NCI-H2081 (cell line): ENCODE measurements at places on chromosomes 11 and 22.

DNA sequence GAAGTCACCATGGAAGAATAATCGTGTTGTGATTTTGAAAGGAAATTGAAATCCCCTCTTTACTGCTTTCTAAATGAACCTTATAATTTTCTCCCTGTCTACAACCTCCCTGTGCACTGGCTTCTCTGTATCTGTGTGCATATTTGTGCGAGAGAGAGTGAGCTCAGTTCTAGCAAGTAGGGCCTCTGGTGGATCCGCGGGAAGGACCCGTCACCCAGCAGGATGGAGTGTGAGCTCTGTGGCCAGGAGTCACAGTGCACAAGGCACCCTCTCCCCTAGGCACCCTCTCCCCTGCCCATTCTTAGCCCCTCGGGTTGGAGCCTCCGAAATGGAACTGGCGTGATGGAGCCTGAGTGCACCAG, 109.0 kb downstream of the TRIM29 start:
- DNase-seq: no peak

DNA sequence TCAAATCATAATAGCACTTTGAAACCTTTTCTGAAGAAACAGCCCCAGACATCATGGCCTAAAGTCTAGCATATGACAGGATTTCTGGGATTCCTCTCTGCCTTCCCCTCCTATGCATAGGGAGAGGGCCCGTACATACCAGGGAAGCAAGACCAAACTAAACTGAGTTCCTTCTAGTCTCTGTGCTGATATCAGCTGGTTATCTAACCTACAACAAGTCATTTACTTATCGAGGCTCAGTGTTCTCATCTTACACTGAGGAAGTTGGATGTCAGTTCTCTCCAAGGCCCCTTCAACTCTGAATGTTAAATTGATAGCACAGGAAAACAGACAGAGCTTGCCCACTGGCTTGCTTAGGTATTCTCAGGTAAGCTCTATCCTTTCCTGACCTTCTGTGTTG, 17.0 kb upstream of the GRIK4 start:
- DNase-seq: no peak

DNA sequence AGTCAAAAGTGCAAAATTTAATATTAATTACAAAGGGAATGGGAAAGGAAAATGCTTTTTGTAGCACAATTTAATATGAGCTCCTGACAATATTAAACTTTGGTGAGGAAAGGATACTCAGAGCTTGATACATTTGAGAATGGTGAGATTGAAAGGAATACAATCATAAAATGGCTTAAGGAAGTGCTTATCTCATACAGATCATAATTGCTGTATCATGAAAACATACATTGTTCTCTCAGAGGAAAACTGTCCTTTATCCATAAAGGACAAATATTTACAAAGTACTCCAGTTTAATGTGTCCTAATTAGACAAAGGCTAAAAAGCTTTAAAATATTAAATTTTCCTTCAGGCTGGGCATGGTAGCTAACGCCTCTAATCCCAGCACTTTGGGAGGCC, 260.4 kb downstream of the TMEM135 start:
- peak; percentile 56 for DNase-seq

DNA sequence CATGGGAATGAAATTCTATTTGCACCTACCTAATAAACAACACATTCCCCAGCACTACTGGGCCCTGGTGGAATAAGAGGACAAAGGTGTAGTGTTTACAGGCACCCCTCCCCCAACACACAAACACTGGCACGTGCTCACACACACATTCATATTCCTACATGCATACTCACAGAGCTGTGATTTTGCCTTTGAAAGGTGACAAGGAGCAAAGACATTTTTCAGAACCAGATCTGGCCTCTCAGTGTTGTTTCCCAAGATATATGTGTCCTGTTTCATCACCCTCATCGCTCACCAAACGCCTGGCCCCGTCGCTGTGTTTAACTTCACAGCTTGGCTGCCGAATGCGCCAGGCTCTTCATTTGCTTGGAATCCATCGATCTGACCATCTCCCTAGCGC, 292.6 kb downstream of the NTM start:
- DNase-seq: no peak

- DNase-seq: no peak
Observed at GRCh38 chr11:85114786-85115185, 512.4 kb downstream of the DLG2 start.

- DNase-seq: peak; percentile 70
Observed at GRCh38 chr22:38051900-38052862, 5.0 kb upstream of the PICK1 start.

DNA sequence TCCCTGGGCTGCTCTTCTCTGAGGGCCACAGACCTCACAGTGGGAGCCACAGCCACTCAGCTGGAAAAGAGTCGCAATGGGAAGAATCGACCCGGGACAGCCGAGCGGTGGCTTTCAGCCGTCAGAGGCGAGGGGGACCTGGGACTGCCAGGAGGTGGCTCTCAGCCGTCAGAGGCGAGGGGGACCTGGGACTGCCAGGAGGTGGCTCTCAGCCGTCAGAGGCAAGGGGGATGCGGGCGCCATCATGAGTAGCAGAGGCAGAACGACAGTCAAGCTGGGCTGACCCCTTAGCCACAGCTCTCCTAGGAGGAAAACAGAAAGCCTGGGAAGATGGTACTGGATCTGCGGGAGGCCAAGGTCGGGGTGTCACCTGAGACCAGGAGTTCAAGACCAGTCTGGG, 14.9 kb upstream of the MUC2 start:
- no peak for DNase-seq

DNA sequence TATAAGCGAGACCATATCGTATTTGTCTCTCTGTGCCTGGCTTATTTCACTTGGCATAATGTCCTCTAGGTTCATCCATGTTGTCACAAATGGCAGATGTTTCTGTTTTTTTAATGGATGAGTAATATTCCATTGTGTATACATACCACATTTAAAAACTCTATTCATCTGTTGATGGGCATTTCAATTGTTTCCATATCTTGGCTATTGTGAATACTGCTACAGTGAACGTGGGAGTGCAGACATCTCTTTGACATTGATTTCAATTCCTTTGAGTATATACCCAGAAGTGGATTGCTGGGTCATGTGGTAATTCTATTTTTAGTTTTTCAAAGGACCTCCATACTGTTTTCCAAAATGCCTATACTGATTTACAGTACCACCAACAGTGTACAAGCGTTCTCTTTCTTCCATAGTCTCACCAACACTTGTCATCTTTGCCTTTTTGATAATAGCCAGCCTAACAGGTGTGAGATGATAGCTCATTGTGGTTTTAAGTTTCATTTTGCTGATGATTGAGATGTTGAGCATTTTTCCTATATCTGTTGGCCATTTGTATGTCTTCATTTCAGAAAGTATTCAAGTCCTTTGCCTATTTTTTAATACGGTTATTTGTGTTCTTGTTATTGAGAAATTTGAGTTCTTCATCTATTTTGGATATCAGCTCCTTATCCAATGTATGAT, 194.7 kb upstream of the E2F8 start:
- no peak for DNase-seq

- no peak for DNase-seq
Observed at GRCh38 chr11:14299921-14300320, 59.1 kb downstream of the RRAS2 start.

DNA sequence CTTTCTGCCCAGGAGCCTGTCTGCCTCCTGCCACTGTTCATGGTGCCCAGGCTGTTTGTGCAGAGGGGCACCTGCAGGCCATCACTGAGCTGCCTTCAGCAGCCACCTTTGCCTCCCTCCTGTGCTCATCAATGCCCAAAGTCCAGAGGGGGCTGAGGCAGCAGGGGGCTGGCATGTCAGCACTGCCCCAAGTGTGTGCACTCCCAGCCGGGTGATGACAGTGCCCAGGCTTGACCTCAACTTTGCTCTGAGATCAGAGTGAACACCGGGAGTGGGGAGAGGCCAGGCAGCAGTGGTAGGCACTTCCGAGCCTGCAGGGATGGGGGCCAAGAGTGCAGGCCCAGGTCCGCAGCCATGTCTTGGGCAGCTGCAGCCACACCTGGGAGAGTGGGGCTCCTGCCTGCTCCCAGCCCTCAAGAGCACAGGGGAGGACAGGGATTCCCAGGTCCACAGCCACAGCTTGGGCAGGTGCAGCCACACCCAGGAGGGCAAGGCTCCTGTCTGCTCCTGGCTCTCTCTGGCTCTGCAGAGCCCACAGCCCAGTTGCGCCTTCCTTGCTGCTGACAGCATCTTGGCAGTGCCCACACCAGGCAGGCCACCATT, 15.2 kb downstream of the SAA4 start:
- DNase-seq: no peak

GRCh38 chr22:19679522-19680101, 34.7 kb upstream of the SEPTIN5 start:
- DNase-seq: no peak

DNA sequence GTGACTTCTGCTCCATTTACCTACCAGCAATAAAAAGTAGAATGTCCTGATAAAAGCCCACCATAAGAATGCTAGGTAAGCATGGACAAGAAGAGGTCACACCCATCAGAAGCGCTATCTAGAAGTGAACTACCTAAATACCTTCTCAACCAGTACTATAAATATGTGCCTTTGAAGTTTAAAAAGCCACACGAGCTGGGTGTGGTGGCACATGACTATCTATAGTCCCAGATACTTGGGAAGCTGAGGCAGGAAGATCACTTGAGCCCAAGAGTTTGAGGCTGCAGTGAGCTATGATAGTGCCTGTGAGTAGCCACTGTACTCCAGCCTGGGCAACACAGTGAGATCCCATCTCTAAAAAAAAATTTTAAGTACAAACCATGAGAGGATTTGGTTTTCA, 66.7 kb downstream of the PACSIN2 start:
- no peak for DNase-seq

- DNase-seq: no peak
Observed at GRCh38 chr22:30206944-30207343, 39.6 kb downstream of the LIF start.

DNA sequence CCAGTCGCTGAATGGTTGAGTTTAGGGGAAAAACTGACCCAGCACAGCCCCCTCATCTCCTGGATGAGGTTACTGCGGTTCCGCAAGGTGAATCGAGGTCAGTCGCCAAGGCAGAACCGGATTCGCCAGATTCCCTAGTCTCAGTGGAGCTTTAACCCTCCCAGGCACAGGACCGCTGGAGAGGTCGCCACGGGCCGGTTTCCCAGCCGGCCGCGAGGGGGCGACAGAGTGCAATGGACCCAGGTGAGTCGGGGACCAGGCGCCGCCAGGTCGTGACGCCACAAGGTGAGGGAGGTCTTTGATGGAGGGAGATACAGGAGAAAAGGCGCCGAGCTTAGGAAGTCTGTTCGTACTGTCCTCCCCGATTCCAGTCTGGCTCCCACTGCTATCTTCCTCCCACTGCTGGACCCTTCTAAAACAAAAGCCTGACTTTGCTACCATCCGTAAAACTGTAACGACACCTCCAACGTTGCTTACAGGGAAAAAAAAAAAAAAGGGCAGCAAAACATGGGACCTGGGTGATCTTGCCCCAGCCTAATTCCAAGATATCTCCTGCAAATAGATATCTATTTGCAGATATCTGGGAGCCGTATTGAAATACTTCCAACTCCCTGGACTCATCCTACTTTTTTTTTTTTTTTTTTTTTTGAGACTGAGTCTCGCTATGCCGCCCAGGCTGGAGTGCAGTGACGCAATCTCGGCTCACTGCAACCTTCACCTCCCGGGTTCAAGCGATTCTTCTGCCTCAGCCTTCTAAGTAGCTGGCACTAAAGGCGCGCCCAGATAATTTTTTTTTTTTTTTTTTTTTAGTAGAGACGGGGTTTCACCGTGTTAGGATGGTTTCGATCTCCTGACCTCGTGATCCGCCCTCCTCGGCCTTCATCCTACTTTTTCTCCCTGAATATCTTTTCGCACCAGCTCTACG, 1.4 kb upstream of the GGA1 start:
- DNase-seq: peak; percentile 87

DNA sequence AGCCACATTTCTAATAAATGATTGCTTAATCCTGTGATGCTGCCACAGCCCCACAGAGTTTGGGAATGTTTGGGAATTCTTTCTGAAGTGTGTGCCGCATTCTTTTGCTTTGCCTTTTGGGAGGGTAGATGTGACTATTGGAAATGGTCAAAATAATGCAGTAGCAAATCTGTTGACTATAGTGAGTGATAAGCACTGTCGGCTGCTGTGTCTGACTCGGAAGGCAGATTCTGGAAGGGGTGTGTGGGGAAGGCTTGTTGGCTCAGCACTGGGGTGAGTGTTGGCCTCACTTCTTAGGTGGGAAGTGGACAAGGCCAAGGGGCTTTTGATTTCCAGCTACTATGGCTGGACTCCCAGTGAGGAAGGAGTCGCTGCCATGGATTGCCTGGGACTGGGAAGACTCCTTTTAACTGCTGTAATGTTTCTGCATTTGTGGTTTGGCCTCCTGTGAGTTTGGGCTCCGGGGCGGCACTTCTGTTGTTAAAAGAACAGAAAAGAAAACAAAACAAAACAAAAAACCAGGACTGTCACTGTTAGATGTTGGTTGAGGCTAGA, 20.1 kb downstream of the ZBTB16 start:
- no peak for DNase-seq

- no peak for DNase-seq
Observed at GRCh38 chr11:72245263-72245816, 1.4 kb upstream of the PHOX2A start.

GRCh38 chr11:91261513-91261912, 963.1 kb upstream of the FAT3 start:
- no peak for DNase-seq

DNA sequence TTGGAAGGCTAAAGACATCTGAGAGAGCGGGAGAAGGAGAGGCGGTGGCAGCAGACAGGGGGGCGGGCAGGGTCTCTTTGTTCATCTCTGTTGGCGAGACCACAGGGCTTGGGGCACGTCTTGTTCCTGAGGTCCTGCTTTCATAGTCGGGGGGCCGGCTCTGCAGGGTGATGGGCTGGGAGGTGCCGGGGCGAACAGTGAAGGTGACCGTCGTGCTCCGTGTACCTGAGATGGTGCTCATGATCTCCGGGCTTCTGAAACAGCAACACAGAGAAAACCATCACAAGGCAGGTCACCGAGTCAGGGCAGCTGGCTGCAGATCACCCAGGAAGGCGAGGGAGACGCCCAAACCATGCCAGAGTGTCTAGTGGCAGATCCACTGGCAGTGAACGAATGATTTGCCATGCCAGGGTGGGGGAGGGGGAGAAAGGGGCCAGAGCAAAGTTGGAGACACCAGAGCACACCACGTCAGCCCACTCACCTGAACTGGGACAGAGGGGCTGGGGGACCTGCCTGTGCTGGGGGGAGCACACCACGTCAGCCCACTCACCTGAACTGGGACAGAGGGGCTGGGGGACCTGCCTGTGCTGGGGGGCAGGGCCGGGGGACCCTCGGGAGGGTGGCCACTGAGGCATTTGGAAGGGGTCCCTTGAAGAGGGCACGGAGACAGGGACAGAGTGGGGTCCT, 75.0 kb downstream of the CTTN start:
- DNase-seq: no peak

DNA sequence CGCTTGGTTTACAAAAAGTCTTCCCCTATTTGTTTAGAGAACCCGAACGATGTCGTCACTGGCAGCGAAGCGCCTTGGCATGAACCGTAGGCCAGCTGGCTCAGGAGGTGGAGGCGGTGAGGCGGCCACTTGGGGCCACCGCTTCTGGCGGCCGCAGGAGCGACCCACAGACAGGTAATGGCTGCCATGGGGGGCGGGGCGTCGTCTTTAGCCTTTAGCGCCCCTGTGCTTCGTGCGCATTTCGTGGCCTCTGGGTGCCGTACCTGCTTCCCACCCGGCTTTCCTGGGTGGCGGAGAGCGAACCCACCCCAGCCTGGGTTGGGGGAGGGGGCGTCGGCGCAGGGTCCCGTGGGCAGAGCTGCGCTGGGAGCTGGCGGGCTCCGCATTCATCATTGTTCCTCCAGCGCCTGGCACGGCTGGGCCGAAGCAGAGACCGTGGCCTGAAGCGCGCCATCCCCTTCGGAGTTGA, 469 bp upstream of the OSBP2 start:
- DNase-seq: peak; percentile 38

- DNase-seq: no peak
Observed at GRCh38 chr11:123405123-123405592, 24.9 kb upstream of the GRAMD1B start.
